Uterus (tissue), 4 donors: ENCODE measurements at places on chromosomes 1 and 21. TPM values are rescaled to one million over a fixed set of nuclear protein-coding genes. Genes with fewer than 3 reads are reported as not detected.
A peak's percentile ranks its signal among the peaks of the same experiment; 100 is the strongest.

The NCMAP gene
- not detected for total RNA-seq

DNA sequence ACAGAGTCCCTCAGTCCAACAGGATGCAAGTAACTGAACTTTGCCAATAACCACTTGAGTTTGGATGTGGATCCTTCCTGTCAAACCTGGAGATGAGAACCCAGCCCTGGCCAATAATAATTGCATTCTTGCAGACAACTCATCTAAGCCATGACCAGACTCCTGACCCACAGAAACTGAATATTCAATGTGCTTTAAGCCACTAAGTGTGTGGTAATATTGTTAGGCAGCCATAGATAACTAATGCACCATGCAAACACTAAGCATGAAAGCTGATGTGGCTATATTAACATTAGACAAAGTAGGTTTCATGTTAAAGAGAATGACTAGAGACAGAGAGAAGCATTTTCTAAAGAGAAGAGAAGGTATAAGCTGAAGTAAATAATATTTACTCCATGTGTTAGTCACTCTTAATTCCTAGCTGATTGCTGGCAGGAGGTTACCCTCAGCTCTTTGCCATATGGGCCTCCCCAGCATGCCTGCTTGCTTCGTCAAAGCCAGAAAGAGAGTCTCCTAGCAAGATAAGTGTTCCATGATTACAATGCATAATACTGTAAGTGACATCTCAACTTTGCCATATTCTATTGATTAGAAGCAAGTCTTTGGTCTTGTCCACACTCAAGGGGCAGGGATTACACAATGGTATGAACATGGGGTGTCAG, 276.4 kb upstream of the PLXNA2 start:
- DNase-seq = no peak
- no peak overlapping the region for H3K4me3 ChIP-seq
- H3K4me1 ChIP-seq = no peaks in the 10 kb centered on the region

- H3K27me3 ChIP-seq = no peaks in the 10 kb centered on the region
- H3K4me1 ChIP-seq = no peaks in the 10 kb centered on the region
- peak overlapping the region; percentile 81 for H3K4me3 ChIP-seq
- no peaks in the 10 kb centered on the region for H3K36me3 ChIP-seq
Observed at GRCh38 chr1:150875197-150876118, 941 bp downstream of the ARNT start.

DNA sequence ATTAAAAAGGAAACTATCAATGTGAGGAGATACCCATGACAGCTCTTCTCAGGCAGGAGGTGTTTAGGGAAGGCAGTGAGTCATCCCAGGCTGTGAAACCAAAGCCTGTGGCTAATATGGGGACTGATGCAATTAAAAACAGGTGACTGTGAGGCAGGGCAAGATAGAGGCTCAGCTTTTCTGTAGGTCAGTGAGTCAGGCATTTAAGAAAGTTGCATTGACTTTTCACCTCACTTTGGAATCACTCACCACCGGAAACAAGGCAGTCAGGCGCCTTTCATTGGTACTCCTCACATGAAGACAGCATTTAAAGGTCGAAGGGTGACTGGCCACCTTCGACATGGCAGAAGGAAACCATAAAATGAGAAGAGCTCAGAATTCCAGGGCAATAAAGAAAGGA, 54.5 kb downstream of the PAPPA2 start:
- no peaks in the 10 kb centered on the region for H3K4me1 ChIP-seq
- no peaks in the 10 kb centered on the region for H3K27me3 ChIP-seq
- DNase-seq = no peak
- H3K27ac ChIP-seq = no peak overlapping the region
- H3K36me3 ChIP-seq = no peaks in the 10 kb centered on the region
- H3K4me3 ChIP-seq = no peak overlapping the region

DNA sequence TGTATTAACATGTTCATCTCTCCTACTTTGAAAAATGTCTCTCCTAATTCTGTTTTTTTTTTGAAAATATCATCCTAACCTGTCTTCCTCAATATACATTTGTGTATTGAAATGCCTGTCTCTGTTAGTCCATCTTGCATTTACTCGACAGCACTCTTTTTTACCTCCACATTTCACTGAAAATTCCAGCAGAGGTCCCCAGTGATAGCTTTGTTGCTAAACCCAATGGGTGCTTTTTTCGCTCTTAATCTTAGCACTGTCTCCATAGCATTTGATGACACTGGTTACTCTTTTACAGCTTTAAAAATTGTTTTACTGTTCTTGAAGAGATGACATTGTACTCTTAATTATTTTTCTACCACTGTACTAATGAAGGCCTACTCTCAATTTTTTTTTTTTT, 10.8 kb downstream of the OSBPL9 start:
- no peaks in the 10 kb centered on the region for H3K27me3 ChIP-seq
- no peak for DNase-seq
- no peaks in the 10 kb centered on the region for H3K4me1 ChIP-seq

DNA sequence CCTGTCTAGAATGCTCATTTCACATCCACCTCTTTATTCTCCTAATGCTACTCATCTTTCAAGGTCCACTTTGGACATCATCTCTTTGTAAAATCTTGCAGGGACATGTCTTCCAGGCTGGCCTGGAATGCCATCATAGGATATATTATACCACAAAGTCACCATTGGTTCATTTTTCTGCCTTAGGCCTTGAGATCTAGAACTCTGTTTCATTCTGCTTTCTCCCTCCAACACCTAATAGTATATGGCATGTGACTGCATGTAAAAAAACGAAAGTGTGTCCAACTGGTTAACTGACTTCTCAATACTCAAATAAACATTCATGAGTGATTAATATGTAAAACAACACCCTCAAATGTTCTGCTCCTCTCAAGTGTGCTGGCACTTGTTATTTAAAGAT, 84.1 kb downstream of the RGS2 start:
- no peak overlapping the region for H3K27ac ChIP-seq
- H3K4me1 ChIP-seq = no peaks in the 10 kb centered on the region
- no peaks in the 10 kb centered on the region for H3K27me3 ChIP-seq

DNA sequence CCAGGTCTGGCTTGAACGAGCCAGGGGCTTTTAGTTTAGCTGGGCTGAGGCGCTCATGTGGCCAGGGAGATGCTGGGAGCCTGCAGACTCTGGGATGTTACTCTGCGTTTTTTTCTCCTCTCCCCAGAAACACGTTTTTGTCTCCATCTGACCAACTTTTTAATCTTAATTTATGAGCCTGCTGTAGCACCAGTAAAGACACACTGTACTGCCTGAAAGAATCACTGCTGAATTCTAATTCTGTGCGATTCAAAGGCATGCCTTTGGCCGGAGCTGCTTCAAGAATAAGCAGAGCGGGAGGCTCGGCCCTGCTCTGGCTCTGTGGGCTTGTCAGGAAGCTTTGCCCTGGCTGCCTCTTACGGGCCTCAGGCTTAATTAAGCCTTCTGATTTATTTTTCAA, 129.5 kb downstream of the CAMTA1 start:
- no peaks in the 10 kb centered on the region for H3K4me1 ChIP-seq
- DNase-seq = no peak
- no peaks in the 10 kb centered on the region for H3K27me3 ChIP-seq
- H3K36me3 ChIP-seq = no peaks in the 10 kb centered on the region

DNA sequence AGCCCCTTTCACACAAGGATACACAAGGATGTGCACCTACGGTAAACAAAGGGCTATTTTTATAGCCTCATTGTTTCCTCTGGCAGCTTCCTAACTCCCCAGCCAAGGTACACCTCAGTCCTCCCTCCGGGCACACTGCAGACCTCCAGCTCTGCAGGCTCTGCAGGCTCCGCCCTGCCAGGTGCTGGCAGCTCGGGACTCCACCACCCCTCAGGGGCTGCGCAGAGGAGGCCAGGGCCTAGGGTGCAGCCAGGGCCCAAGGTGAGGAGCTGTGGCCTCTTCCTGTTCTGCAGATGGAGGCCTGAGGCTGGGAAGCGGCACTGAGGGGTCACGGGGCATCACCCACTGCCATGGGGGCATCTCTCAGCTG, 19.8 kb upstream of the CLSTN1 start:
- no peaks in the 10 kb centered on the region for H3K36me3 ChIP-seq
- H3K27me3 ChIP-seq = no peaks in the 10 kb centered on the region
- H3K4me1 ChIP-seq = peaks cover 15% of the 10 kb centered on the region
- DNase-seq = no peak
- no peak overlapping the region for H3K27ac ChIP-seq
- H3K4me3 ChIP-seq = no peak overlapping the region

DNA sequence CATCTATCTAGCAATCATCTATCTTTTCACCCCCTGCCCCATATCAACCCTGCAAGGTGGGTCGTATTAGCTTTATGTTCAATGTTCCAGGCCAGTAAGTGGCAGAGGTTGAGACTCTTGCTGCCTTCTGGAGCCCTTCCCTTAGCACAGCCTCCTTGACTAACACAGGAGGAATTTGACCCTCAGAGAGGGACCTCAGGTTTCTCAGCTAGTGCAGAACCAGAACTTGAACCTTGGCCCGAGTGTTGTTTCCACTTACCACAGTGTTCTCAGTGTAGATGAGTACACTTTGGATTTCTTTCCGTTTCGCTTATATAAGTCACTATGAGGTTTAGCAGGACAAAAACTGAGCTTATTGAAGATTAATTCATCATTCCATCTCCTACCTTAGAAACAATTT, 11.1 kb upstream of the ATF3 start:
- no peaks in the 10 kb centered on the region for H3K36me3 ChIP-seq
- no peaks in the 10 kb centered on the region for H3K27me3 ChIP-seq
- no peaks in the 10 kb centered on the region for H3K4me1 ChIP-seq
- H3K4me3 ChIP-seq = no peak overlapping the region
- H3K27ac ChIP-seq = no peak overlapping the region
- no peak for DNase-seq

The C1orf185 gene
- not detected for total RNA-seq

The AMY1C gene
- not detected for total RNA-seq

GRCh38 chr1:25431955-25432719, 1.4 kb downstream of the MACO1 start:
- H3K27me3 ChIP-seq = no peaks in the 10 kb centered on the region
- peak overlapping the region; percentile 99 for H3K4me3 ChIP-seq
- DNase-seq = no peak
- peaks cover 4% of the 10 kb centered on the region for H3K4me1 ChIP-seq

- H3K4me3 ChIP-seq = no peak overlapping the region
- DNase-seq = no peak
- H3K4me1 ChIP-seq = no peaks in the 10 kb centered on the region
- no peaks in the 10 kb centered on the region for H3K36me3 ChIP-seq
- H3K27ac ChIP-seq = no peak overlapping the region
- H3K27me3 ChIP-seq = no peaks in the 10 kb centered on the region
Observed at GRCh38 chr21:41302976-41303375, 13.6 kb upstream of the FAM3B start.

The NBPF20 gene
- total RNA-seq = 1.3 TPM

GRCh38 chr1:5731110-5731423, 261.2 kb downstream of the NPHP4 start:
- no peak overlapping the region for H3K27ac ChIP-seq
- H3K4me3 ChIP-seq = no peak overlapping the region
- no peaks in the 10 kb centered on the region for H3K4me1 ChIP-seq
- H3K36me3 ChIP-seq = no peaks in the 10 kb centered on the region
- DNase-seq = no peak

DNA sequence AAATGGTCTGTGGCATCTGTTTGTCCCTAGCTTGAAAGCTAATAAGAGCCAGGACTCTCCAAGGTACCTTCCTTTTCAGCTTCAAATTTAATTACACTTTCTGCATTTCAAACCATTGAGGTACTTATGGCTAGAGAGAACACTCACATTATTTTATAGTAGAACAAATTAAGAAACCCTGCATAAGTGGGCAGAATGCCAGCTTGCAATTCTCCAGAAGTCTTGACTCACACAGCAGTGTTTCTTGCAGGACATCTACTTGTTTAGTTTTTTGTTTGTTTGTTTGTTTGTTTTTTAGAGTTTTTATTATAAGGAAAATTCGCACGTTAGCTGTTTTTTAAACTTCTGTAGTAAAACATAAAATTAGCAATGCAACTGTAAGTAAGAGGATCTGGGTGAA, 397.2 kb downstream of the NEGR1 start:
- no peak overlapping the region for H3K27ac ChIP-seq
- no peaks in the 10 kb centered on the region for H3K4me1 ChIP-seq
- peak; percentile 18 for DNase-seq
- H3K4me3 ChIP-seq = no peak overlapping the region
- H3K36me3 ChIP-seq = no peaks in the 10 kb centered on the region

DNA sequence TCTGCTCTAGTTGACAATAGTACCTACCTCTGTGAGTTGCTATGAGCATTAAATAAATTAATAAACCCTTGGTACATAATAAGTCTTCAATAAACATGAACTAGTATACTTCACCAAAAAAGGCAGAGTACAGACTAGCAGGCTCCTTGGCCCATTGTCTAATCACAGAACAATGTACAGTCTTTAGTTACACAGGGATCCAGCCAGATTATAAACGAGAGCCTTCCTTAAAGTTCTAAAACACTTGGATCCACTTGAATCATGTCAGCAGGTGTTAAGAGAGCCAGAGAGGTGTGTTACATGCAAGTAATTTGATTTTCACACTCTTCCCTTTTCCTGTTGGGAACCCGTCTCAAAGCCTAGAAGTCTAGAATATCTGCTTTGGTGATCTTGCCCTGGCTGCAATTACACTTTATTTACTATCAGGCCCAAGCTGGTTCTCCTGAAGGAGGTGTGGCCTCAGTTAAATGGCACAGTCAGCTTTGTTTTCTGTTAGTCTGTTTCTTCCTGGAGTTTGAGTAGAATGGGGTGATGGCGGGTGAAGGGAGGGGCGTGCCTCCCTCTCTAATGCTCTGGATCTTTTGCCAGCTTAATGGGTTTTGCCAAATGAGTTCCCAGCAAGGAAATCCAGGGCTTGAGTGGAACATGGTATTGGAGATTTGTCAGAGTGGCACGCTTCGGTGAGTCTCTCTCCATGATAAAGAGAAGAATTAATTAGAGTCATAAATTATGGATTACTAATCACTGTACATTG, 570.9 kb upstream of the CAMK1G start:
- no peaks in the 10 kb centered on the region for H3K36me3 ChIP-seq
- H3K4me3 ChIP-seq = no peak overlapping the region
- no peaks in the 10 kb centered on the region for H3K4me1 ChIP-seq

DNA sequence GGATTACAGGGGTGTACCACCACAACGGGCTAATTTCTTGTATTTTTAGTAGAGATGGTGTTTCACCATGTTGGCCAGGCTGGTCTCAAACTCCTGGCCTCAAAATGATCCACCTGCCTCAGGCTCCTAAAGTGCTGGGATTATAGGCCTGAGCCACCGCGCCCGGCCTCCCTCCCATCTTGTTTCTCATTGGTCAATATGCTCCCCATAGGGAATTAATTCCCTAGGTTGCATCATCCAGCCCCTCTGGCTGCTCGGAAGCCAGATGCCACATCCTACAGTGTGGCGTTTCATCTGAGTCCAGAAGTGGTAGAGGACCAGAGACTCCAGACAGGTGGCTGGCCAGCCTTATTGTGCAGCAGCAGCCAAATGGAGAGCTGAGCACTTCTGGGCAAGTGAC, 11.5 kb upstream of the VASH2 start:
- no peaks in the 10 kb centered on the region for H3K27me3 ChIP-seq
- no peak overlapping the region for H3K27ac ChIP-seq
- no peak for DNase-seq
- no peak overlapping the region for H3K4me3 ChIP-seq
- H3K36me3 ChIP-seq = no peaks in the 10 kb centered on the region
- no peaks in the 10 kb centered on the region for H3K4me1 ChIP-seq
